Pancreas (tissue), 10 donors: ENCODE measurements at places on chromosomes 1 and 21. TPM values are rescaled to one million over a fixed set of nuclear protein-coding genes. Genes with fewer than 3 reads are reported as not detected.

The TMEM54 gene
- total RNA-seq = 37.0 TPM

DNA sequence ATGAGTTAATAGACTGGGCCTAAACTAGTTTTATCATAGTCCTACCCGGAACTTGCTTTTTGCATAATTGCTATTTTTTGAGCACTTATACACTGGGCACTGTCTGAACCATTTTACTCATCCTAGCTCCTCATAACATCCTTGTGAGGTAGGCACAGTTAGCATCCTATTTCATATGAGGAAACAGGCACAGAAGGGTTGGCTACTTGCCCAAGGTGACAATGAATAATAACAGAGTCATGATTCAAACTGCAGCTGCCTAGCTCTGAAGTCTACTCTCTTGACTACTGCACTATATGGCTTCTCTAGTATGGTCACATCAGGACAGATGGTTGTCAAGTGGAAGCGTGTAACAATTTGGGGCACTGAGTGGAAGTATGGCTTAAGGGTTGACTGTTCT lies 18.2 kb upstream of the RC3H1 start:
- DNase-seq = no peak
- H3K27me3 ChIP-seq = no peaks in the 10 kb centered on the region
- no peaks in the 10 kb centered on the region for H3K4me1 ChIP-seq
- no peak overlapping the region for H3K27ac ChIP-seq

The PTGFR gene
- 1.3 TPM for total RNA-seq

DNA sequence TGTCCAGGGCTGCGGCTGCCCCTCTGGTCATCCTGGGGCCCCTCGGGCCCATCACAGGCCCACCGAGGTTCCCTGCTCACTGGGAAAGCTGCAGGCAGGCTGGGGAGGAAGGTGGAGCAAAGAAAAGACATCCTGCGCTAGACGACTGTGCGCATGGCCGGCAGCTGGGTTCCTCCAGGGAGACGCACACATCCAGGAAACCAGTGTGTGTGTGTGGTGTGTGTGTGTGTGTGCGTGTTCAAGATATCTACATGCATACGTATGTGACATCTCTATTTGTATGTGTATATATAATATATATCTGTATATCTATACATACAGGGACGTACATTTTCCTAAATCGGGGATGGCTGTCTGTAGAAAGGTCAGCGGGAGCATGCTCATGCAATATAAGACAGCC lies 63.7 kb downstream of the ACOT7 start:
- no peak overlapping the region for H3K4me3 ChIP-seq
- no peak overlapping the region for H3K27ac ChIP-seq
- no peaks in the 10 kb centered on the region for H3K4me1 ChIP-seq

GRCh38 chr21:44352253-44352860 lies 1.1 kb upstream of the TRPM2 start:
- H3K36me3 ChIP-seq = no peaks in the 10 kb centered on the region
- peaks cover 5% of the 10 kb centered on the region for H3K27me3 ChIP-seq
- H3K4me1 ChIP-seq = no peaks in the 10 kb centered on the region
- DNase-seq = no peak
- no peak overlapping the region for H3K27ac ChIP-seq
- H3K4me3 ChIP-seq = no peak overlapping the region

- H3K36me3 ChIP-seq = no peaks in the 10 kb centered on the region
- no peak overlapping the region for H3K4me3 ChIP-seq
- no peak for DNase-seq
- H3K4me1 ChIP-seq = no peaks in the 10 kb centered on the region
- H3K27ac ChIP-seq = no peak overlapping the region
- no peaks in the 10 kb centered on the region for H3K27me3 ChIP-seq
Measured at GRCh38 chr1:69777971-69778370, 210.2 kb downstream of the LRRC7 start.

GRCh38 chr1:156490401-156491032 lies 10.1 kb downstream of the MEF2D start:
- H3K27ac ChIP-seq = peak overlapping the region; percentile 55
- H3K27me3 ChIP-seq = no peaks in the 10 kb centered on the region
- no peak for DNase-seq
- peaks cover 58% of the 10 kb centered on the region for H3K4me1 ChIP-seq
- H3K36me3 ChIP-seq = no peaks in the 10 kb centered on the region

- H3K36me3 ChIP-seq = no peaks in the 10 kb centered on the region
- DNase-seq = no peak
- no peaks in the 10 kb centered on the region for H3K4me1 ChIP-seq
- H3K4me3 ChIP-seq = no peak overlapping the region
- H3K27ac ChIP-seq = no peak overlapping the region
Measured at GRCh38 chr1:203033917-203034316, 7.6 kb downstream of the PPFIA4 start.

GRCh38 chr1:30041741-30042437 lies 681.5 kb downstream of the MATN1 start:
- no peaks in the 10 kb centered on the region for H3K4me1 ChIP-seq
- H3K36me3 ChIP-seq = no peaks in the 10 kb centered on the region
- H3K27me3 ChIP-seq = no peaks in the 10 kb centered on the region
- no peak overlapping the region for H3K27ac ChIP-seq

DNA sequence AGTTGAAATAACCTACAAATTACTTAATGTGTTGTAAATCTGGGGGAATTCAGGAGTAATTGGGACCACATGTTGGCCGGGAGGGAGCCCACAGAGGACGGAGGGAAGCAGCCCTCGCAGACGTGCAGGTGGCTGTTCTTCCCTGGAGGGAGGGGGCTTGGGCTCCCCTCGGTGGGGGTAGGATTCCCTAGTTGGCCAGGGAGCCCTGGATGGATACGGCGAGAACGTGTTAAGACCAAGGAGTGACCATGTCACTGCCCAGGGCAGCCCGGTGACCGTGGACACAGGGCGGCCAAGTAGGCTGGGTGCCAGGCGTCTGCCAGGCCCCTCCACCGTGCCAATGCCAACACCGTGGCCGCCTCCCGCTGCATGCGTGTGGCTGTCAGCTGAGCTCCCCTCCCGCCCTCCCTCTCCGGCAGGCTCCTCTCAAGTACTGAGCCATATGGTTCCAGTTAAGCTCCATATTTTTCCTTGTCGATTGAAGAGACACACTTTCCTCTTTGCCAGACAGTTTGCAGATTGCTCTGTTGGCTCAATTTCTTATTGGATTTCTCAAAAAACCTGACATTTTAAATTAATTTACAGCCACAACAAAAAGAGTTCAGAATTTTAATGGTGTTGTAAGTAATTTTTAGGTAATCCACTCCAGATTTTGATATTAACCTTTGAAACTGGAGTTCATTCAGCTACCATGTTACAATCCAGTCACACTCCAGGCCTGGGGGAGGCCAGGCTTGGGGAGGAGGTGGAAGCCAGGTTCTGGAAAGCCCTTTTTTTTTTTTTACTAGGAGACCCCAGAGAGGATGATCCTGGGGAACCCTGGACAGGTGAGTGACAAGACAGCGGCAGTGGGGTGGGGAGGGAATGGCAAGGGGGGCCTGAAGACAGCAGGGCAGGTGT lies 71.2 kb downstream of the CASZ1 start:
- DNase-seq = peak; percentile 70
- H3K27me3 ChIP-seq = no peaks in the 10 kb centered on the region
- H3K4me1 ChIP-seq = peaks cover 35% of the 10 kb centered on the region

GRCh38 chr21:45551316-45551715 lies 9.1 kb upstream of the SLC19A1 start:
- no peaks in the 10 kb centered on the region for H3K36me3 ChIP-seq
- H3K4me1 ChIP-seq = no peaks in the 10 kb centered on the region
- peak overlapping the region; percentile 60 for H3K27ac ChIP-seq
- no peak for DNase-seq

GRCh38 chr1:58933599-58933926 lies 149.7 kb upstream of the JUN start:
- no peaks in the 10 kb centered on the region for H3K27me3 ChIP-seq
- no peak for DNase-seq
- H3K36me3 ChIP-seq = no peaks in the 10 kb centered on the region
- no peak overlapping the region for H3K27ac ChIP-seq
- no peak overlapping the region for H3K4me3 ChIP-seq
- peaks cover 11% of the 10 kb centered on the region for H3K4me1 ChIP-seq

DNA sequence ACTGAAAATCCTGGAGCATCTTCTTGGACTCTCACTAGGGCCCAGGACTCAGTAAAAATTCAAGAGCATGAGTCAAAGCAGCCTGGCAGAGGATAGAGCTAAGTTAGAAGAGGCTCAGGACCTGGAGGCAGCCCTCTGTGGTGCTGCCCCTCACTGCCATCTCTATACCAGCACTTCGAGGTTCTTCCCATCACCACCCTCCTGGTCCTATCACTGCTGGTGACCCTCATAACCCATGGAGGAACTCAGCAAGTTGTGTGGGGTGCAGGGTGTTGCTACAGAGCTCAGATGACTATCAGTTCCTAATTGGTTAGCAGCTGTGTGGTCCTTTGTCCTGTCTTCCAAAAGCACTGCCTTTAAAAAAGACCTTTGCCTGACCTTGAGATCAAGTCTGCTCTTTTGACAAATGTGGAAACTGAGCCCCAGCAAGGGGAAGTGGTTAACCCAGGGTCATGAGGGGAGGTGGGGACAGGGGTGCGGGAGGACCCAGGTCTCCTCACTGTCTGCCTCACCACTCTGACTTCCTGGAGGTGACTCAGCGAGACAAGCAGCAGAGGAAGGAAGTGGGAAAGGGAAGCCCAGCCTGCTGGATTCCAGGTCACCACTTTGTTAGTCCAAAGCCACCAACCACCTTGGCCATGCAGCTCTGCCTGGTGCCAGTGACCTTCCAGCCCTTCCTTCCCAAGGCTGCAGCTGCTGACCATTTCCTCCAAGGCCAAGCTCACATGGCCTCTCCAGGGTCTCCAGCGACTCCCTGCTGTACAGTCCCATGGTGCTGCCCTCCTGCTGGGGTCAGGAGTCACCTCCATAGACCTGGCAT lies 199.4 kb upstream of the EDN2 start:
- no peak for DNase-seq
- H3K27ac ChIP-seq = no peak overlapping the region
- H3K27me3 ChIP-seq = no peaks in the 10 kb centered on the region

- no peaks in the 10 kb centered on the region for H3K36me3 ChIP-seq
- H3K27me3 ChIP-seq = no peaks in the 10 kb centered on the region
- no peak overlapping the region for H3K27ac ChIP-seq
- DNase-seq = no peak
- no peak overlapping the region for H3K4me3 ChIP-seq
Measured at GRCh38 chr1:73104749-73105148, 822.4 kb upstream of the NEGR1 start.

The PPM1J gene
- 1.6 TPM for total RNA-seq

GRCh38 chr1:37741662-37742061 lies 23.3 kb downstream of the EPHA10 start:
- no peaks in the 10 kb centered on the region for H3K36me3 ChIP-seq
- H3K27ac ChIP-seq = no peak overlapping the region
- H3K4me3 ChIP-seq = no peak overlapping the region
- no peak for DNase-seq
- no peaks in the 10 kb centered on the region for H3K4me1 ChIP-seq

DNA sequence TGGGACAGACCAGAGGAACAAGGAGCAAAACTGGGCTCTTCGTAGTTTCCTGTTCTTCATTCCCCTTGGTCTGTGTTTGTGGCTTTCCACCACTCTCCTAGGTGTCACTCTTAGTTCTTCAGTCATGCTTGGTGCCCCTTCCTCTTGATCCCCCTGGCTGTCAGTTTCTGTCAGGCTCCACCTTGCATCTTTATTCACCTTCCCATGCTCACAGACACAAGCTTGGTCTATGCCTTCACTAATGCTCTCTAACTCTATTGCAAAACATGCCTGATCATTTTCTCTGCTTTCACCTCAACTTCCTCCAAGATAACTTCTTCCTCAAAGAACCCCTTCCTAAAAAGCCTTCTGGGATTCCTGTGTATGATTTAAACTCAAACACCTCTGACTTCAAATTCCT lies 122.9 kb downstream of the GLUL start:
- no peak overlapping the region for H3K4me3 ChIP-seq
- no peaks in the 10 kb centered on the region for H3K4me1 ChIP-seq
- DNase-seq = no peak
- H3K36me3 ChIP-seq = no peaks in the 10 kb centered on the region
- no peaks in the 10 kb centered on the region for H3K27me3 ChIP-seq

GRCh38 chr1:15948595-15949452 lies 27.1 kb downstream of the ZBTB17 start:
- no peak overlapping the region for H3K4me3 ChIP-seq
- peak overlapping the region; percentile 83 for H3K27ac ChIP-seq
- H3K4me1 ChIP-seq = peaks cover 21% of the 10 kb centered on the region
- peaks cover 2% of the 10 kb centered on the region for H3K36me3 ChIP-seq
- no peaks in the 10 kb centered on the region for H3K27me3 ChIP-seq

The GNAT2 gene
- total RNA-seq = not detected

DNA sequence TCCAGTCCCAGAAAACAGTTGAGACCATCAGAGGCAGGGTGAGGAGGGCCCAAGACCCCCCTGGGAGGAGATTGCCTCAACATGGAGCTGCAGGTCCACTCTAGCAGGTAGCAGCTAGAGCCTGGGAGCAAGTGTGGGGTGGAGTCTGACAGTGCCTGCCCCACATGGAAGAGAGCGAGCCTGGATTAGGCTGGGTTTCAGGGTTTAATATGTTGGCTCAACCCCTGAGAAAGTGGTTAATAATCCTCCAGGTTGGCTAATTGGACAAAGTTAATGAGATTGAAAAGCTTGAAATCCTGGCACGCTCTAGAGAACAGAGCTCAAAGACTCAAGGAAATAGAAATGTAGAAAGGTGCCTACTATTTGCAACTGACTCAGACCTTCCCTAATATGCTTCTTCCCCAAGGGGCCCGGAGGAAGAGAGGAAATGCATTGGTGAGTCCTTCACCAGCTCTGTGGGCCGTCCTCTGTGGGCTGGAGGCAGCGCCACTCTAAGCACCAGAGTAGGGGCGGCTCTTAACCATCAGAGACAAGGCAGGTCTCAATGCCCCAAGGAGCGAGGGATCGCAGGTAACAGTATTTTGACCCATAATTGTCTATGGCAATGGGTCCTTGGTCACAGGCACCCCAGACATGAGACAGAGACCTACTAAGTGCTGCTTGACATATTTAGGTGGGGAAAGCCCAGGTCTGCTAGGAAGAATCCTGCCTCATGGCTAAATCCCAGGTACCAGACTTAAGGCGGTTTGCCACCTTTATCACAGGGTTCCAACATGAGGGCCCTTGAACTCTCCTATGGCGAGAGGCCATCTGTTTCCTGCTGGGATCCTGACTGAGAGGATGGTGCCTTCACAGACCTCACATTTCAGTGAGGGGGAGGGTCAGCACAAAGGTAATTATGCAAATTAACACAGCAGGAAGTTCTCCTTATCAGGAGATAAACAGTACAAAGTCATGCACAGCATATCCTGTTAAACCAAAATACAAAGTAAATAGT lies 33.8 kb downstream of the RSPH1 start:
- H3K36me3 ChIP-seq = no peaks in the 10 kb centered on the region
- no peak overlapping the region for H3K4me3 ChIP-seq
- peaks cover 37% of the 10 kb centered on the region for H3K4me1 ChIP-seq
- H3K27ac ChIP-seq = peak overlapping the region; percentile 65

The DIO1 gene
- not detected for total RNA-seq

- no peak overlapping the region for H3K27ac ChIP-seq
- no peak overlapping the region for H3K4me3 ChIP-seq
- H3K36me3 ChIP-seq = no peaks in the 10 kb centered on the region
- DNase-seq = no peak
- H3K4me1 ChIP-seq = no peaks in the 10 kb centered on the region
- H3K27me3 ChIP-seq = no peaks in the 10 kb centered on the region
Measured at GRCh38 chr1:2085080-2085479, 34.9 kb downstream of the PRKCZ start.

The CBS gene
- 24.4 TPM for total RNA-seq
